ENCODE measurements at places on chromosomes 2 and 18.
A peak's percentile ranks its signal among the peaks of the same experiment; 100 is the strongest.

DNA sequence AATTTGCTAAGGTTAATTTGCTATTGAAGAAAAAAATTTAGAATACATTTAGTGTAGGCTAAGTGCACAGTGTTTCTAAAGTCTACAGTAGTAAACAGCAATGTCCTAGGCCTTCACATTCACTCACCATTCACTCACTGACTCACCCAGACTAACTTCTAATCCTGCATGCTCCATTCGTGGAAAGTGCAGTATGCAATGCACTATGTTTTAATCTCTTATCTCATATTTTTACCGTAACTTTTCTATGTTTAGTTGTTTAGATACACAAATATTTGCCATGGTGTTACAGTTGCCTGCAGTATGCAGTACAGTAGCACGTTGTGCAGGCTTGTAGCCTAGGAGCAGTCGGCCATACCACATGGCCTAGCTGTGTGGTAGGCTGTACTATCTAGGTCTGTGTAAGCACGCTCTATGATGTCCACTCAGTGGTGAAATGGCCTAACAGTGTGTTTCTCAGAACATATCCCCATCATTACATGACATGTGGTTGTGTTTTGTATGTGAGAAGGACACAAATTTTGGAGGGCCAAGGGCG, 18.1 kb upstream of the RFX8 start:
- DNase-seq: no peak

DNA sequence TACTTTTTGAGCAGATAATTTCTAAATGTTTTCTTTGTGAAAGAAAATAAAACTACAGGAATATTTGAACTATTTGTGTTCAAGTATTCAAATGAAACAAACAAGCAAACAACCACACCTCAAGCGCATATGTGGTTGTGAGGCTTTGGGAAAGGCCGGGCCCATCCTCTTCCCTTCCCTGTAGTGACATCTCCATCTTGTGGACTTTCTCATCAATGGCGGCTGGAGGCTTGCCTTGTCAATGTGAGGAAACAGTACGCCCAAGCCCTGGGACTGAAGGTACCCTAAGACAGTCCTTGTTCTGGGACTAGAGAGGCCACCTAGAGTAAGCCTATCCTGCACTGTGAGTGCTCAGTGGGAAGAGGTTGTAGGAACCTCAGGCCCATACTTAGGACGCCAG, 166.8 kb downstream of the TPGS2 start:
- no peak for DNase-seq

DNA sequence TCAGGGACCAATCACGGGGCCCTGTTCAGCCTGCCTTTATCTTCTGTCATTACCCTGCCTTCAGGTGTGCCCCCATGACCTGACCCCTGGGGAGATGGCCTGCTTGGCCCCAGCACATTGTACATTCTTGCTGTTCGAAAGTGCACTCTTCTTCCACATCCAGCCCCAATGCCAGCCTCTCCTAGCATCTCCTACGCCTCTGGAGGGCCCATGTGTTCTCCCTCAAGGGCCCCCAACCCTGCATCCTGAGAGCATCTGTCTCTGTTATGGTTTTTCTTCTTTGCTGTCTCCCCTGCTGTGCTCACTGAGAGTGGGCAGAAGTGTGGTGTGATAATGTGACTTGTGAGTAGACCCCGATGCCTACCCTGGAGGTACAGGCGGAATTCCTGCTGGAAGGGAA, 41.5 kb upstream of the OTOS start:
- no peak for DNase-seq

- DNase-seq: peak; percentile 39
These were observed 78.6 kb downstream of the SCG2 start for GRCh38 chr2:223523551-223524001.
